ENCODE measurements at places on chromosomes 7 and 10.

DNA sequence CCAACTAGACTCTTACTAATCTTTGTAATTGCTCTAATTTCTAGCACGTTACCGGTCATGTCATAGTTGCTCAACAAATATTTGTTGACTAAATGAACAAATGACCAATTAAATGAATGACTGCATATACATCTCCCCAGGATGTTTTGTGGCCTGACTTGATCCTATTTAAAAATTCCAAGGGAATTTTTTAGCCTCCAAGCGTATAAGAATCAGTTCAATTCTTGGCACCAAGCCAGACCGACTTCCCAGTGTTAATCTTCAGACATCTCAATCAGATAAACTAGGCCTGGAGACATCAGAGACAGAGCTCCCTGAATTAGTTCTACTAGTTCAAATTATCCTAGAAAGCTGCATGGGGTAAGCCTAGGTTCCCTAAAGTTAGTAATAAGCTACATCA is 96.0 kb downstream of the GSAP start:
- DNase-seq: no peak

- no peak for DNase-seq
These were observed 284.5 kb upstream of the KLF6 start for GRCh38 chr10:4069491-4069890.

- no peak for DNase-seq
These were observed 8.4 kb downstream of the COL17A1 start for GRCh38 chr10:104077247-104077646.

GRCh38 chr10:129960481-129961156 is 3.5 kb downstream of the EBF3 start:
- no peak for DNase-seq

GRCh38 chr10:131746241-131746711 is 154.5 kb upstream of the PPP2R2D start:
- no peak for DNase-seq

DNA sequence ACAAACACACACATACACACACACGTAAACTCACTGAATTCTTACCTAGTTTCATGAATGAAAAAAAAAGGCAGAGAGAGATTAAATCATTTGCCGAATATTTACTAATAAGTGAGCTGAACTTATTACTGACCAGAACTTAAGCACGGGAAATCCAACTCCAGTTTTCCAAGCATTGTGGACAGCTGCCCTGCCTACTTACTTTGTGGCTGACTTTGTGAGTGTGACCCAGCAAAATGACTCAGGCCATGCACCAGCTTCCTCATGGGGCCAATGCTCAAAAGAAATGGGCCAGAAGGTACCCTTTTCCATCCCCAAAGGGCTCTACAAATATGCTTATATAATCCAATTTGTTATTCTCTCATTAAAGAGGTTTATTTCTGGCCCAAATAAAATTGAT is 87.4 kb upstream of the RHOBTB1 start:
- no peak for DNase-seq

DNA sequence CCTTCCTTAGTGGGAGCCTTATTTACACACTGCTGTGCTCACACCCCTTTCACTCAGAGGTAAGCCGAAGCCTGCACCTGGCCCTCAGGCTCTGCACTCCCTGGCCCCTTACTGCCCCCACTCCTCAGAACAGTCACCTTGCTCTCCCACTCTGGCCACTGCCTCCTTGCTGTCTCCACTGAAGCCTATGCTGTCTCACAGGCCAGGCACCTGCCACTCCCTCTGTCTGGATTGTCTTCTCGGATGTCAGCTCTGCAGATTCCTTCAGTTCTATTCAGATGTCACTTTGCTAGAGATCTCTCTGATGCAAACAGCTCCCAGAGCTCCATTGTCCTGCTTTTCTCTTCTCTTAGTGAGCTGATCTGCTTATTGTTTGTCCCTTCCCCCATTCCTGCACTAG is 390.7 kb downstream of the DPP6 start:
- no peak for DNase-seq

- DNase-seq: no peak
These were observed 61.0 kb upstream of the PITRM1 start for GRCh38 chr10:3233486-3233990.

DNA sequence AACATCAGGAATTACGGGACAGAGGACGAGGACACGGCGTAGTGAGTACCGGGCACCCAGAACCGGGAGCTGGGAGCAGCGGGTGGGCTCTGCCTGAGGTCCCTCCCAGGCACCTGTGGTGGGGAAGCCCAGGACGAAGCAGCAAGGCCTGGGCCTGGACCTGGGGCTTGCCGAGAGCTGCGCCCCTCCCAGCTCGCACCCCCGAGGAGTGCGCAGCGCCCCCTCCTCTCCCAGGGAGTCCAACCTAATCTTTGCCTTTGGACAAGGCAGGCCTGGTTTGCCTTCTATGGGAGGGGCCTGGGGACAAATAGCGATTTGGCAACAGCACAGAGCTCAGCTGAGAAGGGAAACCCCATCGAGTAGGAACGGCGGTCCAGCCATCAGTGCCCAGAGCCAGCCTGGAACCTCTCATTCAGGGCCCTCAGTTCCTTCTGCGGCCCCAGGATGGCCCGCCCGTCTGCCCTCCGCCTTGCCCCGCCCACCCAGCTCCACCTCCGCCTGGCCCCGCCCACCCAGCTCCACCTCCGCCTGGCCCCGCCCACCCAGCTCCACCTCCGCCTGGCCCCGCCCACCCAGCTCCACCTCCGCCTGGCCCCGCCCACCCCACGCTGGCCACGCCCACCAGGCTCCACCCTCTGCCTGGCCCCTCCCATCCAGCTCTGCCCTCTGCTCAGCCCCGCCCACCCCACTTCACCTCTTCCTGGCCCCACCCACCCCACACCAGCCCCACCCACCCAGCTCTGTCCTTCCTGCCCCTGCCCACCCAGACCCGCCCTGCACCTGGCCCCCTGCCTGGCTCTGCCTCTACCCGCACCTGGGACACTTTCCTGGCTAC is 32.5 kb upstream of the KNDC1 start:
- DNase-seq: peak; percentile 13

GRCh38 chr7:87225696-87226095 is 6.2 kb upstream of the TMEM243 start:
- no peak for DNase-seq

GRCh38 chr7:155867280-155867679 is 55.0 kb upstream of the SHH start:
- DNase-seq: no peak

DNA sequence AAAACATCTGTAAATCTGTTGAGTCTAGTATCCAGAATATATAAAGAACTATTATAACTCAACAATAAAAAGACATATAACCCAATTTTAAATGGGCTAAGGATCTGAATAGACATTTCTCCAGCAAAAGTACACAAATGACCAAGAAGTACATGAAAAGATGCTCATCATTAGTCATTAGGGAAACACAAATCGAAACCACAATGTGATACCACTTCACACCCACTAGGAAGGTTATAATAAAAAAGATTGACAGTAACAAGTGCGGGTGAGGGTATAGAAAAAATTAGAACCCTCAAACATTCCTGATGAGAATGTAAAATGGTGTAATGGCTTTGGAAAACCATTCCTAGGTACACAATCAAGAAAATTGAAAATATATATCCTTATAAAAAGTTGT is 4.1 kb downstream of the XPNPEP1 start:
- DNase-seq: no peak

DNA sequence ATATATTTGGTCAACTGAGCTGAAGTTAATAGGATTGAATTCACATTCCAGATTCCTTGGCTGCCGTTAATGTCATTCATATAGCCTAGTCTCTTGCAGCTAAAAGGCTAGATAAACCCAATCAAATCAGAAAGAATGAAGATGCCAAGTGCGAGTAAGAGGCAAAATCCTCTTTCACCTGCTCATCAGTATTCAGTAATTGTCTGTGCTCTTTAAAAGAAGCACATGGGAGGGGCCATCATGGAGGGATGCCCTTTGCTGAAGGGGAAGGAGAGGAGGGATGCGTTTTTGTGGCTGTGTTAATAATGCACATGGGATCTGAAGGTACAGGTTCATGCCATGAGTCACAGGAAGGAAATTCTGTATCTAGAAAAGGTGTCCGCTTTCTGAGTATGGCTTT is 232.2 kb downstream of the TMEM178B start:
- no peak for DNase-seq

DNA sequence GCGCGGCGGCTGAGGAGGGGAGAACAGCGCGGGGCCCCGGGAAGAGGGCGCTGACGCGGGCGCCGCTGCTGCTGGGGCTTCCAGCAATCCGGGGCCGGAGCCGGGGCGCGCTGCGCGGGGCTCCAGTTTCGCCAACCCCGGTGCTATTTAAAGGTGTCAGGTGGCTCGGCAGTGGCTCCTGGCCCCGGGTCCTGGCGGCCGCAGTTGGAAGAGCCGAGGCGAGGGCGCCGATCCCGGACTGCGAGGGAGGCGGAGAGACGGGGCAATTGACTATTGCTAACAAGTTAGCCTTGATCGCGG is 347 bp downstream of the LBX1 start:
- DNase-seq: no peak

DNA sequence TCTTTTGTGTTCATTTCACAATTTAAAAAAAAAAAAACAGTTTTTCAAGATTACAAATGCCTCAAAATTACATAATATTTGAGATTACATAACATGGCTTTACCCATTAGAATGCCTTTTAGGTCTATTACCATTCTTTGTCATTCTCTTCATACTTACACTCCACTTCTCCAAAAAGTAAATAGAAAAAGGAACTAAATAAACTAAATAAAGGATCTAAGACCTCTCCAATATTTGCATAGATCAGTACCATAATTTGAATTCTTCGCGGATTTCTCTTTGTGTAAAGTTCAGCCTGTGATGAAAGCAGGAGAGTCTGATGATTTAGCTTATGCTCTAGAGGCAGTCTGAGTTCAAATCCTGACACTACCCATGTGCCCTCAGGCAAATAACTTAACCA is 56.4 kb upstream of the C1GALT1 start:
- DNase-seq: no peak

GRCh38 chr7:76072243-76073148 is 24.6 kb downstream of the MDH2 start:
- no peak for DNase-seq

DNA sequence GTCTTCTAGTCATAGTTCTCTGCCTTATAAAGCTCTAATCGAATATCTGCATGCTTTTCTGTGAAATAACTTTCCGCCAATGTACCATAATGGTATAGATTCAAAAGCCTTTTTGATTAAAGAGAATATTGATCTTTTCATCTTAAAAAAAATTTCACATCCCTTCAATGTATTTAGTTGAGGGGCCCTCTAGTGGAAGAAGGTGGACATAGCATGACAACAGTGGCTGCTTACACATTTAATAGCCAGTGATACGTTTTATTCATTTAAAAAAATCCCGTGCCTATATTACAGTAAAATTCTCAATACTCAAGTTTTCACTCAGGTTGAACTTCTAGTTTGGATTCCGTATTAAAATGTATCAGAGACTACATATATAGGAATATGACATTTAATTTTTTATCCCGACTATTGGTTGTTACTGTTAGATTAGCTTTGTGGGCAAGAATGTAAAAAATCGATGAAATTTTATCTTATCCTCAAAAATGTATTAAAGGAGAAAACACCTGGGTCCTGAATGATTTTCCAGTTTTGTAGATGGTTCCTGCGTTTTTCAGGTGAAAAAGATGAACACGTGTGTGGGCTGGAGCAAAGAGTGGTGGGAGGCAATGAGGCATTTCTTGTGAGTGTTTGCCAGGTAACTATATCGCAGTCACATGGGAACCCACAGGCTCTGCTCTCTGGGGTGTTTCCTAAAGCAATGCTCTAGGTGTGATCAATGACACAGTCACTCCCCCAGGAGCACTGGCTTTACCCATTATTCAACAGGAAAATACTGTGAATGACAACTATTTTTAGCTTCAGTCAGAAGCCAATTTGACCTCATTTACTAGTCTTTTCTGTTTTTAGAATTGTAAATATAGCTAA is 24.1 kb upstream of the PNLIP start:
- no peak for DNase-seq

- DNase-seq: no peak
These were observed 1.4 kb downstream of the DNAJB12 start for GRCh38 chr10:72353028-72353964.

DNA sequence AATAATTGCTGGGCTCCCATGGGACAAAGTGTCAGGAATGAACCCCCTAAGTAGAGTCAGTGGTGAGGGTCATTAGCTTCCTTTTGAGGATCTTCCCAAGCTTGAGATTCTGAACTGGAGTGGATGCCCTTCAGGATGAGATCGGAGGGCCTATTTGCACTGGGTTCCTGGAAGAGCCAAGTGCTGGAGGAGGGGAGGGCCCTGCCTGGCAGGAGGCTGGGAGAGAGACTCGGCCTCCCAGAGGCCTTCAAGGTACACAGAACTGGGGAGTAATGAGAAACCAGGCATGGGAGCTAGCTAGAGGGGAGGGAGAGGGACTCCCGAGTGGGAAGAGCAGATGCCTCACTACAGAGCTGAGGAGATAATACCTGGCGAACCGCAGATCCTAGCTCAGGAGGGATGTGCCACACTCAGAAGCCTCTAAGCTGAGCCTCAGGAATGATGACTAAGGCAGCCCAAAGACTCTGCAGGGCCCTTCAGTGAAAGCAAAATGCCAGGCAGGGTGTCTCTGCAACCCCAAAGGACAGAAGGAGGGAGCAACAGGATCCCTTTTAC is 9.4 kb downstream of the PDAP1 start:
- no peak for DNase-seq

- DNase-seq: no peak
These were observed 98.7 kb downstream of the RBM20 start for GRCh38 chr10:110742801-110743200.

DNA sequence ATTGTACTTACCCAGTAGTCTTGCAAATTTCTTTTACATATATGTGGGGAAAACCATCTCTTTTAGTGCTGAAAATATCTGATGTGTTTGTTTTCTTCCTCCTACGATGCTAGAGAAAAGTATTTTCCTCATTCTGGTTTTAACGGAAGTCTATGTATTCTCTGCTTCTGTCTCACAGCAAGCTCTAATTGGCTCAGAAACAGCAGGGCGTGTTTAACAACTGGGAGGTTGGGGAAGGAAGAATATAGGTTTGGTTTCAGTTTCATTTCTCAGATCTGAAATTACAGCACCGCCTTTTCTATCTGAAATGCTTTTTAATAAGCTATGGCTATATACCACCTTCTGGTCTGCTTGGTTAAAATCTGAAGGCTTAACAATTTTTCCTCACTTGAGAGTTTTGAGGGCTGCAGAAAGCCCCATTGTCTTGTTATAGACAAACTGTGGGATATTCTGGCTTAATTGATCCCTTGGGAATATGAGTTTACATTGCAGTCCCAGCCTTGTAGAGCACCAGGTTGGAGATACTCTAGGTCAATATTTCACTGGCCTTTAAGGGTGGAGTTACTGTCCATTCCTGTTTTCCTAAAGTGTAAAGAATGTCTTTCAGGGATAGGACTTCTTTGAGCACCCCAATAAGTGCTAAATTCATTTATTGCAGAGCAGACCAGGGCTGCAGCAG is at the start of gene SAMD9:
Gene SAMD9, minus strand, starts transcription at position 128 of the 679 bp plus-strand sequence. CDS start 11,882 bp downstream, outside the sequence.
- peak; percentile 64 for DNase-seq

- no peak for DNase-seq
These were observed 53.8 kb downstream of the INPP5A start for GRCh38 chr10:132591166-132591971.

DNA sequence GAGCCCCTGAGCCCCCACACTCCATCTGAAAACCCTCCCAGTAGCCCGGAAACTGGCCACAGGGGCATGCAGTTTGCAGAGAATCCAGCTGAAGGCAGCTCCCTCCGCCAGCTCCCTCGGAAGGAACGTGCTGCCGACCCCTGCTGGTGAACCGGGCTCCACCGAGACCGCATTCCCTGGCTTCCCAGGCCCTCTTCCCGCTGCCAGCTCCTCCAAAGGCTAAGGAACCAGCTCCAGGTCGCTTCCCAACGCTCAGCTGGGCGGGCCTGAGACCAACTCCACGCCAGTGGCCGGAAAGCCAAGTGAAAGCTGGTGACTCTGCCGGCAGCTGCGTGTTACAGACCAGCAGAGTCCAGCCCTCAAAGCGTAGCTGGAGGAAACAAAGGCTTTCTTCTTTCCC is 35.8 kb downstream of the GPER1 start:
- peak; percentile 87 for DNase-seq
